Hematopoietic multipotent progenitor cell treated with erythropoietin and hydrocortisone succinate and interleukin-3 and kit ligand, for 4 days (in vitro differentiated cells): ENCODE measurements at places on chromosomes 16 and 17.

- DNase-seq = peak; percentile 33
These were observed 22.0 kb downstream of the MYO1D start for GRCh38 chr17:32854832-32855389.

DNA sequence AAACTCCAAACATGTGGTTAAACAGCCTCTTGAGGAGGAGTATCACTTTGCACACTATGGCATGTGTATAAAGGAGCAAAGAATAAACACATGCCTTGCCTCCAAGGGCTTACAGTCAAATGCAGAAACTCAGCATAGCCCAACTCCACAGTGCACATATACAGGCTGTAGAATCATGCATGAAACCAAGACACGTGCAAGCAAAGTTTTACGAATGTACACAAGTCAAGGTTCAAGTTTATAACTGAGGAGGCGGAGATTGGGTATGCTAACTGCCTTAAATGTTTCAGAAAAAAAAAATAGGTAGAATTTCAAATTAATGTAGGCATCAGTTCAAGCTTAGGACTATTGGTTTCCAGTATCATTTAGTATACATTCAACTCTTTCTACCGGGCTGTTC lies 321.1 kb downstream of the SOX9 start:
- DNase-seq = no peak

DNA sequence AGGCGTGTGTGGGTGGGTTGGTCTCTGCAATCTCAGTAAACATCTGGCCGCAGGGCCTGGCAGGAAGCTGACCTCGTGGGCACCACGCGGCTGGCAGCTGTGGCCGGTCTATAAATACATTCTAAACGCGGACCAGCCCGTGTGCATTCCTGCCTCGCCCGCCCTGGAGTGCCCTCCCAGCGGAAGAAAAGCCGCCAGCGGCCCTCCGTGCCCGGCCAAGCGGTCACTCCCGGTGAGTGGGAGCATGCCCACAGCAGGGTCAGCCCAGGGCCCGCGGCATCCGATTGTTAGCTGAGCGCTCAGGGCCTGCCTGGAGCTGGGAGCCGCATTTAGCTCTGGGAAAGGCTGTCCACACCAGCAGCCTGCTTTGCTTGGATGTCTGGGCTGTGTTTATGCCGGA lies 10.3 kb downstream of the ZNF469 start:
- DNase-seq = no peak

DNA sequence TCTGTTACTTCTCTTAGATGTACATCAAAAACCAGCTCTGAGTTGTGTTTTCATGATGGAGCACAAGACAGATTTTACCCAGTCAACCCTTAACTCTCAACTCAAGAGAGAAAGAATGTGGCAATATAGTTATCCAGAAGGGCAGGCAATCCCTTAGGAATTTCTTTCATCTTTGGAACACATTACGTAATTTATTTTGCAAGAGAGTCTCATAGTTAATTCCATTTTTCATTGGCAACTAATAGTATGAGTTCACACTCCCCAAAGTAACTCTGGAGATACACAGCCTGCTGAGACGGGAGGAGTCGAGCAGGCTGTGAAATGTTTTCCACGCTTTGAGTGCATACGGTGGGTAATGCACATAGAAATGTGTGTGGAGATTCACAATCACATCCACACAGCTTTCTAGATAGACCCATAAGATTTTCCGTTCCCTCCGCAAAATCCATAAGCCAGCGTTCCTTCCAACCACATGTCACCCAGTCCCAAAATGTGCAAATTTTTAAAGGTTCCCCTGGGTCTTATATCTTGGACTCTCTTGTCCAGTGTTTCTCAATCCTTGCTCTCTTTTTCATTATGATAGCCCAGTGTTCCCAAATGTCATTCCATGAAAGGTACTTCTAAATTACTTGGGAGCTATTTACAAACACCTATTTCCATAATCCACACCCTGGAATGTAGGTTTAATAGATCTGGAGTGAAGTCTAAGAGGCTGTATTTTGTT lies 8.4 kb upstream of the CDRT4 start:
- no peak for DNase-seq

GRCh38 chr16:31357324-31358109 lies 2.5 kb downstream of the ITGAX start:
- DNase-seq = peak; percentile 42

DNA sequence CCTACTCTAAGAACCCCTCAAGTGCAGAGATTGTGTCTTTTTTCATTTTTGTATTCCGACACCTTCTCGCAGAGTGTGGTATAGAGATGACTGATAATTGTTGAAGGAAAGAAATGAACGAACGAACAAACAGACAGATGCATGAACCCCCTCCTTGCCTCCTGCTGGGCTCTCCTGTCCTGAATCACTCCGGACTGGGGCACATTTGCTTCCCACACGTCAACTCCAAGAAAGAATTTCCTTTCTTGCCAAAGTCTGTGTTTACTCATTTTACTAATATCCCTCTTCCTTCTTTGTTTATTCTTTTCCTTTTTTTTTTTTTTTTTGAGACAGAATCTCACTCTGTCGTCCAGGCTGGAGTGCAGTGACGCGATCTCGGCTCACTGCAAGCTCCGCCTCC lies 37.5 kb upstream of the BHLHA9 start:
- DNase-seq = no peak

- DNase-seq = no peak
These were observed 17.5 kb upstream of the PABPN1L start for GRCh38 chr16:88883946-88884345.

DNA sequence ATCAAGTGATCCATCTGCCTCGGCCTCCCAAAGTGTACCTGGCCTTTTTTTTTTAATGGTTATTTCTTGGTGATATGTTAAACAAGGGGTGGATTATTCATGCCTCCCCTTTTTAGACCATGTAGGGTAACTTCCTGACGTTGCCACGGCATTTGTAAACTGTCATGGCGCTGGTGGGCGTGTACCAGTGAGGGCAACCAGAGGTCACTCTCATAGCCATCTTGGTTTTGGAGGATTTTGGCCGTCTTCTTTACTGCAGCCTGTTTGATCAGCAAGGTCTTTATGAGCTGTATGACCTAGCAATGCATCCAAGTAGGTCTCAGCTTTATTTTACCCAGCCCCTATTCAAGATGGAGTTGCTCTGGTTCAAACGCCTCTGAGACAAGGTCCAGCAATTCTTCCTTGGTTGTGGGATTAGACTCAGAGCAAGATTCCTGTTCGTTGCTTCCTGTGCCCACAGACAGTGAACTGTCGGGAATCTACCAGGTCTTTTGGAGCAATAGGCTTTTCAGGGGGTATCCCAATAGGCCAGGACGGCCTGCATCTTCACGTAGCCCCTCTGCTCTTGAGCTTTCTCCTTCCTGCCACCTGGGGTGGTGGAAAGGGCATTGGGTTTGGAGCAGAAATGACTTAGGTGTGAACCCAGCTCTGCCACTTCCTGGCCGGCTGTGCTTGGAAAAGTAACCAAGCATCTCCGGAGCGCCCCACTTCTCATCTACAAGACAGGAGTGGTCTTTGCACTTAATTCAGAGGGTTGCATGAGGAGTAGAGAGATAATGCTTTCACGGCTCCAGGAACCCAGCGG lies 52.9 kb upstream of the SEC14L1 start:
- DNase-seq = no peak

GRCh38 chr17:38509772-38510420 lies 81.6 kb downstream of the ARHGAP23 start:
- DNase-seq = no peak

GRCh38 chr17:27247071-27247957 lies 46.6 kb upstream of the WSB1 start:
- no peak for DNase-seq

DNA sequence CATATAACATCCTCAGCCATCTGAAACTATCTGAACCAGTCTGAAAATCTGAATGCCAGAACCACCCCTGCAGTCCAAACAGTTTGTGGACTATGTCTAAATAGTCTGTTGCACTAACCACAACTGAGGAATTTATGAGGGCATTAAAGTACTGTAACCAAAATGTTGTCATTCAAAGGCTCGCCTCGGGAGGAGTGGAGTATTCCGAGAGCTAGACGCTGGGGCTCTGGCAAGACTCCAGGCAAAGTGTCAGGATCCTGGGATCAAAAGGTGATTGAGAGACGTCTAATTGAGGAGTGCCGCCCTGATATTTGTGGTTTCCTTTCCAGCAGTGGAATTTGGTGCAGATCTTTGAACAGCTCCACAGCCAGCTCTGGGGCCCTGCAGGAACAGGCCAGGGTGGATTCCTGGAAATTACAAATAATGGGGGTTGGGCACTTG lies 142.9 kb upstream of the MYOCD start:
- DNase-seq = no peak

- peak; percentile 61 for DNase-seq
These were observed 8.1 kb upstream of the MT1E start for GRCh38 chr16:56617212-56618085.

- no peak for DNase-seq
These were observed 18.5 kb upstream of the TOB1 start for GRCh38 chr17:50884439-50885311.

- no peak for DNase-seq
These were observed 74.9 kb downstream of the VAT1L start for GRCh38 chr16:77863250-77863649.

DNA sequence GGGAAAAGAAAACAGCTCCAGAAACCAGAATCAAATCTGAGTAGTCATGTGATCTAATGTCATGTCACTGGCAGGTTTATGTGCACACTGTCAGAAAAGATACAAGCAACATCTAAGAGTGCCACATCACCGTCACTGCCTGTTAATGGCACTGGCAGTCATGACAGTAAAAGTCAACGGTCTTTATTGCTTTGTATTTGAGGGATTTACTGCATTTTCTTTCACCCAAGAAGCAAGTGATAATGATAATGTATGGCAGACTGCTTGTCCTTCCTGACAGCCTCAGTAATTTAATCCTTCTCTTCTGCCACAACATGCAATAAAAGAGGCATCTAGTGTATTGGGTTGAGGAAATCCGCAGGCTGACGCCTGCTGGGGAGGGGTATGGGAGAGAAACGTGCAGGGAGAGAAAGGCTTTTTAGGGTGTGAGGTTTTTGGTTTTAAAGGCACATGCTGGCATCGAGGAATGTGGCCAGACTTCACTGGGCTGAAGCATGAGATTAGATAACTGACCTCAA lies 92.4 kb downstream of the RPGRIP1L start:
- DNase-seq = peak; percentile 43

GRCh38 chr17:64448665-64449512 lies at the start of gene MILR1:
TSS of gene MILR1 (plus strand) at chr17:64449115. CDS start at chr17:64449169, 54 bp downstream.
- peak; percentile 97 for DNase-seq

DNA sequence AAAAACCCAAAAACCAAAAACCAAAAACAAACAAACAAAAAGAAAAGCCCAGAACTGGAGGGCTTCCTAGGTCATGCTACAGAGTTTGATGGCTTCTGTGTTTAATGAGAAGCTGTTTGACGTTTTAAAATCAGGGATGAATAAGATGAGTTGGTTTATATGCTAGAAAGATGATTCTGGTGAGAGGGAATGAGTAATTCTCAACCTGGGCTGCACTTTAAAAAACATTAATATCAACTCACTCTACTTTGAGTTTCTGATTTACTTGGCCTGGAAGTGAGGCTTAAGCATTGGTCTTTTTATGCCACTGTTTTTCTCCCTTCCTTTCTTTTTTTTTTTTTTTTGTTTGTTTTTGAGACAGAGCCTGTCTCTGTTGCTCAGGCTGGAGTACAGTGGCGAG lies 5.1 kb downstream of the RGS9 start:
- DNase-seq = no peak

DNA sequence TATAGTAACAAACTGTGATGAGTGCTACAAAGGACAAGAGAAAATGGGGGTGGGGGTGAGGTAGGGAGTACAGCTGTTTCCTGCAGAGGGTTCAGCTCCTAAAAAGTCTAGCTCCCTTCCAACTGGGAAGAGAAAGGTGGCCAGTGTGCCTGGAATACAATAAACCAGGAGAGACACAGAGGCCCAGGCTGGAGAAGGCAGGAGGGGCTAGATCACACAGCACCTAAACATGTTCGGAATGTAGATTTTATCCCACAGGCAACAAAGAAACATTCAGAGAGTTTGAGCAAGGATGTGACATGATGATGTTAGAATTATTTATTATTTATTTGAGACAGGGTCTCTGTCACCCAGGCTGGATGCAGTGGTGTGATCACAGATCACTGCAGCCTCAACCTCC lies 10.2 kb downstream of the TEX2 start:
- DNase-seq = no peak

DNA sequence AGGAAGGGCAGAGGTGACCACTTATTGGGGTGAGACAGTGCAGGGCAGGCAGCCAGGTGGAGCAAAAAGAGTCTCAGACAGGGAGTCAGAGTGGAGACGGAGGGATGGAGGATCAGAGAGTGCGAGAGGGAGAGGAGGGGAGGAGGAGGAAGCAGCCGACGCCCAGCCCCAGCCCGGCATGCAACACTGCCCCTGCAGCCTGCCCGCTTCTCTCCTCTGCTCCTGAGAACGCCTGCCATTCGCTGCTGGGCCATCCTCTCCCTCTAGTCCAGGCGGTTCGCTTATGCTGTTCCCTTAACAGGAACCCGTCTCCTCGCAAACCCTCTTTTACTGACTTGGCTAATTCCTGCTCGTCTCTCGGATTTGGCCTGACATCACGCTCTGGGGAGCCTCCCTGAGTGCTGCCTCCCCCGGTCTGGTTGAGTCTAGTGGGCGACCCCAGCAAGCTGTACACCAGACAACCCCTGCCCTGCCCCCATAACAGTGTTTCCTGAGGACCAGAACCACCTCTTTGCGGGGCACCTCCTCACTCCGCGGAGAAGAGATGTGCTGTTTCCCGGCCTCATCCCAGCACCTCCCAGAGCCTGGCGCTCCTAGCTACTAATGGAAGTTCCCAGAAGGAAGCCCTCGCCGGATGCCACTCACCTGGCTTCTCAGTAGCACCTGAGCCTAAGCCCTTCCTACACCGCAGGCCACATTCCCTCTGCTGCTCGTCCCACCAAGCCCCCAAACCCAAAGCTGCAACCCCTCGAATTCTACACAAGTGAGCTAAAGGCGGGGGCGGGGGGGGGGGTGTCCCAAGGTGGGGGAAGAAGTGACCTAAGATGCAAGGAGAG lies 61.2 kb upstream of the CCL1 start:
- peak; percentile 37 for DNase-seq

DNA sequence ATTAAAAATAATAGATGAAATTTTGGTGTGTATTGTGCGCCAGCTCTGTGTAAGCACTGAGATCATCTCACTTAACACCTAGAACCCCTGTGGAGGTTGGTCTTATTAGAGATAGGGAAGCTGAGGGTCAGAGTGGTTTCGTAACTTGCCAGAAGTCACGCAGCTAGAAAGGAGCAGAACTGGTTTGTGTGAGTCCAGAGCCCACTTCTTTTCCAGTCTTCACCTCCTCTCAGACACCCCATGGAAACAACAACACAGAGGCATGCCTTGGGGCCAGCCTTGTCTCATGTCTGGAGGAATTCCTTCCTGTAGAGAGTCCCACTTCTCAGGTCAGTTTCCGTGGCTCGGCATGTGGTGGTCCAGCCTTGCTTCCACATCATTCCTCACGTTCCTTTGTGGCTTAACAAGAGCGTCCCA lies 16.5 kb downstream of the YPEL2 start:
- peak; percentile 41 for DNase-seq
